Activated CD4-positive, alpha-beta T cell treated with anti-CD3 and anti-CD28 coated beads, Interleukin-2, amount 10 ng/mL, durations not matched to agents 24 days and 14 days (primary cell): ENCODE measurements at places on chromosomes 1 and 21.

DNA sequence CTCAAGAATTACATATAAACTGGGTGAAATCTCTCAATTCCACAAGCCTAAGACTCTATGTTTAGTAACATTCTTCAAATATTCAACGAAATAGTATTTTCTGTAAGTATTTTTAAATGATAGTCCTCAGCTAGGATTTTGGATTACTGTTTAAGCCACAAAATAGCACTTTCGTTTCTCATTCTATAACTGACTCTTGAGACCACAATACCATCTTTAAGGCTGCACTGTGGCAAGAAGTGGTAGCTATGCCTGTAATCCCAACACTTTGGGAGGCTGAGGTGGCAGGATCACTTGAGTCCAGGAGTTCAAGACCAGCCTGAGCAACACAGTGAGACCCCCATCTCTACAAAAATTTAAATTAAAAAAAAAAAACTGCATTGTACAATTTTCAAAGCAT, 126.7 kb downstream of the CDC42BPA start:
- DNase-seq, result no peak
- peaks cover 20% of the 10 kb centered on the region for H3K27me3 ChIP-seq
- no peak overlapping the region for H3K4me3 ChIP-seq
- peaks cover 5% of the 10 kb centered on the region for H3K4me1 ChIP-seq

- no peak overlapping the region for H3K4me3 ChIP-seq
- no peak overlapping the region for H3K27ac ChIP-seq
- DNase-seq, result no peak
- no peaks in the 10 kb centered on the region for H3K27me3 ChIP-seq
- peaks cover 20% of the 10 kb centered on the region for H3K36me3 ChIP-seq
- H3K4me1 ChIP-seq, result peaks cover 4% of the 10 kb centered on the region
Measured at GRCh38 chr1:236904892-236905741, 99.1 kb downstream of the MT1HL1 start.

DNA sequence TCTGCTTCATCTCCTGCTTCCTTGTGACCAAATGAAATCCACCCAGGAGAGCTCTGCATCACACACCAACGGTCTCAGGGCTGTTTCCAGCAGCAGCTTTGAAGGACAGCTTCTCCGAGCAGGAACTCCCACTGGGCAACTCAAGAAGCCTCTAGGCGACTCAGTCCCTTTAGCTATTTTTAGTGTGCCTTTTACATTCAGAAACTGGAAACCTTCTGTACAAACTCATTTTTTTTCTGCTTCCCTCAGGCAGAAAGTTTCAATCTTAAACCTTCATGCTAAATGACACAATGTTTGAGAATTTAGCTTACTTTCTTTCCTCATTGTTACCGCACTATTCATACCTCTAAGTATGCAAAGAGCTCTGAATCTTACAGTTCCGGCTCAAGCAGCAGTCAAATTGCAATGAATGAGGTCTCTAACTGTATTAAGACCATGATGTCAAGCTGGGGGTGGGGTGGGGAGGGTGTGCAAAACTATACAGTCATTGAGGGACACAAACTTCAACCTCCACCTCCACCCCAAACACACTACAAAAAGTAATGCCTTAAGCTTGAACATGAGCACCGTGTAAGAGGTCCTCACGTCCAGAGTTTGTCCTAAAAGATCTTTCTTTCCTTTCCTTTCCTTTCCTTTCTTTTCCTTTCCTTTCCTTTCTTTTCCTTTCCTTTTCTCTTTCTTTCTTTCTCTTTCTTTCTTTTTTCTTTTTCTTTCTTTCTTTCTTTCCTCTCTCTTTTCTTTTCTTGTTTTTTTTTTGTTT, 16.4 kb upstream of the TARBP1 start:
- H3K36me3 ChIP-seq, result no peaks in the 10 kb centered on the region
- H3K27ac ChIP-seq, result peak overlapping the region; percentile 90
- peak overlapping the region; percentile 67 for H3K4me3 ChIP-seq
- DNase-seq, result no peak
- H3K4me1 ChIP-seq, result peaks cover 56% of the 10 kb centered on the region

- no peaks in the 10 kb centered on the region for H3K4me1 ChIP-seq
- no peak overlapping the region for H3K27ac ChIP-seq
- no peaks in the 10 kb centered on the region for H3K36me3 ChIP-seq
- H3K27me3 ChIP-seq, result peaks cover 18% of the 10 kb centered on the region
Measured at GRCh38 chr1:183372586-183373230, 45.5 kb downstream of the NMNAT2 start.
